Hematopoietic multipotent progenitor cell treated with erythropoietin and hydrocortisone succinate and interleukin-3 and kit ligand, for 4 days (in vitro differentiated cells): ENCODE measurements at places on chromosomes 16 and 17.

DNA sequence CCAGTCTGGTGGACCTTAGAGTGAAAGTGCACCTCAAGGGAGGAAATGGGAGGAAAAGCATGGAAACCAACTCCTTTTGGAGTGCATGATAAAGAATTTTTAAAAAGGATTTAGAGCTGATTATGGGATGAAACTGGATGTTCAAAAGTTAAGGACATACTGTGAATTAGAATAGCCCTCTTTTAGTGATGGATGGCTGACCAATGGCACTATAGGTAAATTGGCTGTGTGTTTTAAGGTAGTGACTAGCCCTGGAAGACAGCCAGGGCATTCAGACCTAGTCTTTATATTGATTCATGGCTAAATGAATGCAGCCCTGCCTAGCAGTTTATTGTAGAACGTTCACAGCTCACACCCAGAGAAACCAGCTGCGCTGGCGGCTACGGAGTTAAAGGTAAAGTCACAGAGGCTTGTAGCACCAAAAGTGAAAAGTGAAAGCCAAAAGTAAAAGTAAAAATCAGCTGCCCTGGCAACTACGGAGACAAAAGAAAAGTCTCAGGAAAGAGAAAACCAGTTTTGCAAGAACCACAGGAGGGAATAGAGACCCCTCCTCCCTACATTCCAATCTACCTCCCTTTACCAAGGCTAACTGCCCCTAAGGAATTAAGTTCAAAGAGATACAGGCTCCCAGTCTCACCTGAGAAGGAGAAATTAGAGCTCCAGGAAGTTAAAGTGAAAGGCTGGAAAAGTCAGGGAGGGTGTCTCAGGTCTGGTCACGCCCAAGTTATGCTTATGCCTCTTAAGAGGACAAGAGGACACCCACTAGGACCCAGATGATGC is 21.8 kb downstream of the ACSM1 start:
- peak; percentile 80 for DNase-seq

DNA sequence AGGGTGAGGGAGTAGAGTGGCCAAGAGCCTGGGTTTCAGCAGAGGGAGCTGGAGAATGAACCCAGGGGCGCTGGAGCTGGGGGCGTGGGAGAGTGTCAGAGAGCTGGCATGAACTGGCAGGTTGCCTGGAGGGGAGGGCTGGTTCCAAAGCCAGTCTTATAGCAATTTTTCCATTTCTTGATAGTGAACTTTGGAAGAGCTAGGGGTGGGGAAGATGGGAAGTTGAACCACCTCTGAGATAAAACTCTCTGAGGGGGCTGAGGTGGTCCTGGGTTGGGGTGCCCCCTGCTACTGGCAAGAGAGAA is 36.9 kb downstream of the ADGRG5 start:
- no peak for DNase-seq

DNA sequence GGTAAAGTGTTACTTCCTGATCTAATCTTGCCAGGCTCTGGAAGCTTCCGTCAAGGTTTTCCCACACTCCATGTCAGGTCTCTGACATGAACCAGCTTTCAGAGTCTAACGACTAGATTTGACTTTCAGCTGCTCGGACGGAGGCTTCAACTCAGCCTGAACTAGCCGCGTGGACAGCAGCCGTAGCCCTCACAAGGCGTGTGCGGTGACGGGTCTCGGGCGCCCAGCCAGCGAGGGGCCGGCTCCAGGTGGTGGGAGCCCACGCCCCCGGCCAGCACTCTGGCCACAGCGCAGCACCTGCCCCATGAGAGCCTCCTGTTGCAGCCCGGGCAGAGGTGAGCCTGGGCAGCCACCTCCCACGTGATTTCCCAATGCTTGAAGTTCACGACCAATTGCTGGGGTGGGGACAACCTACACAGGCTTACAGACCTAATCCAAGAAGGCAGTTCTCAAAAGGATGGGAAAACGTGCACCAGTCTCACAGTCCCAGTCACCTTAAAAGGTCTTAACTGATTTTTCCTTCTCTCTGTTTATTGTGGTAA is 45.5 kb downstream of the TBC1D16 start:
- DNase-seq = no peak

DNA sequence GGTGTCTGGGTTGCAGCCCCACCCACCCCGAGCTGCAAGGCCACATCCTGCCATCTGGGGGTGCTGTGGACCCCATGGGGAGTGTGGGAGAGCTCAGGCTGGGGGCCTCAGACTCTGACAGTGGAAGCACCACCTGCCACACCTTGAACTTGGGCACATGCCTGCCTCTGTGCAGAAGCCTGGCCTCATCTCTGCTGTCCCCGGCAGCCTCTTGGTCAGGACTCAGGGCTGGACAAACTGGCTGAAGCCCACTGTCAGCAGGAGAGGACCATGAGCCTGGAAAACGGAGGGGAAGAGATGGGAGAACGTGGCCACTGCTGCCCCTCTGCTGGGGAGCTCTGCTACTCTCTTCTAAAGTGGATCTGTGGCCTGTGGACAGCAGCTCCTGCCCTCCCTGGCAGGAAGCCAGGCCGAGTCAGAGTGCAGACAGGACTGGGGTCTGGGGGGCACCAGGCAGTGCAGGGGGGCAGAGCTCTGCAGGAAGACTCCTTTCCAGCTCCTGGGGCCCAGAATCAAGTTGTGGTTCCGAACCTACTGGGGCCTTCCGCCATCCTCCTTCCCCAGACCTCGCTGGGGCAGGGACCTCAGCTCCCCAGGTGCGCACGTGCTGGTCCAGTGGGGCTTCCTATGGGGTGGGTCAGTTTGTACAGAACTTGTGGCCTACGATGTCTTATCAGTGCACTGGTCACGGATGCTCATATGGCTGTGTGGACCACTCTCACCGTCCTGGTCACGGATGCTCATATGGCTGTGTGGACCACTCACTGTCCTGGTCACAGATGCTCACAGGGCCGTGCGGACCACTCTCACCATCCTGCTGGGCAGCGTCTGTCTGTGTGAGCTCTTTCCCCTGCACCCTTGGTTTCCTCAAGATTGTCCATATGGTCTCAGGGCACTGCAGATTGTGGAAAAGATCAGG is 207.7 kb downstream of the LAT start:
- no peak for DNase-seq

GRCh38 chr16:81861915-81862314 is 82.8 kb downstream of the PLCG2 start:
- DNase-seq = no peak

DNA sequence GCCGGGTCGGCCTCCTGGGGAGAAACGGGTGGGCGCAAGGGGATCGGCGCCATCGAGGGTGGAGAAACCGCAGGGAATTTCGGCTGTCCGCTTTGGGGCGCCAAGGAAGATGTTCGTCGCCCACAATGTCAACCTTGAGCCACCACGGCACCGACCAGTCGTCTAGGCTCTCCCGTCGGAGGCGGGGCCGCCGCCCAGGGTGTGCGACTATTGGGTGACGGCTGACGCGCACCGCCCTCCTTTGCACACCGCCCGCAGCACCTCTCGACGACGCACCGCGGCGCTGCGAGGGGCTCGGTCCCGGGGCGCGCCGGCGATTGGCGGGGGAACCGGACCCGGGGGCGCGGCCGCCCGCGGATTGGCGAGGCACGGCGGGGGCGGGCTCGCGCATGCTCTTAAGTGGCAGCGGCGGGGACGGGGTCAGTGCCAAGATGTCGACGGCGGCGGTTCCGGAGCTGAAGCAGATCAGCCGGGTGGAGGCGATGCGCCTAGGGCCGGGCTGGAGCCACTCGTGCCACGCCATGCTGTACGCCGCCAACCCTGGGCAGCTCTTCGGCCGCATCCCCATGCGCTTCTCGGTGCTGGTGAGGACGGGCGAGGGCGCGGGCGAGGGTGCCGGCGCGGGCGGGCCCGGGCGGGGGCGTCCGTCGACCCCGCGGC is at the start of gene NUDT16L1:
NUDT16L1 (plus strand) TSS at position 267 of the 660 bp plus-strand sequence; CDS start at position 432, 165 bp downstream.
- DNase-seq = peak; percentile 98

GRCh38 chr16:88461331-88462269 is 8.5 kb downstream of the ZFPM1 start:
- DNase-seq = peak; percentile 91

DNA sequence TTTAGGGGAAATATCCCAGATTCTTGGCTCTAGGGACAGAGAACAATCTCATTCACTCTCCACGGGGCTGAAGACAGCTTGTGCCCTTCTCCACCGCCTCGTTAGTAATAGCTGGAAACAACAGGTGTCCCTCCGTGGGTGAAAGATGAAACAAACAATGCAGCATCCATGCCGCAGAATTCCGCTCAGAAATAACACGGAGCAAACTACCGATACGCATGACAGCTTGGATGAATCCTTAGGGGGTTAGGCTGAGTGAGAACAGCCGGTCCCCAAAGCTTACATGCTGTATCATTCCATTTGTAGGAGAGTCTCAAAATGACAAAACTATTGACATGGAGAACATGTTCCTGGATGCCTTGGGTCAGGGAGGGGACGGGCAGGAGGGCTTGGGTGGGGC is 29.4 kb upstream of the CACNG1 start:
- no peak for DNase-seq

GRCh38 chr16:63925221-63925620 is 1196.6 kb downstream of the CDH11 start:
- DNase-seq = no peak
